ENCODE measurements at places on chromosomes 5 and 9. TPM values are rescaled to one million over a fixed set of nuclear protein-coding genes. Genes with fewer than 3 reads are reported as not detected.

- no peak for ATAC-seq
These were observed 427.3 kb downstream of the PDE4D start for GRCh38 chr5:59466271-59466670.

GRCh38 chr9:114936581-114936980 is 6.2 kb upstream of the TNFSF8 start:
- ATAC-seq: no peak

DNA sequence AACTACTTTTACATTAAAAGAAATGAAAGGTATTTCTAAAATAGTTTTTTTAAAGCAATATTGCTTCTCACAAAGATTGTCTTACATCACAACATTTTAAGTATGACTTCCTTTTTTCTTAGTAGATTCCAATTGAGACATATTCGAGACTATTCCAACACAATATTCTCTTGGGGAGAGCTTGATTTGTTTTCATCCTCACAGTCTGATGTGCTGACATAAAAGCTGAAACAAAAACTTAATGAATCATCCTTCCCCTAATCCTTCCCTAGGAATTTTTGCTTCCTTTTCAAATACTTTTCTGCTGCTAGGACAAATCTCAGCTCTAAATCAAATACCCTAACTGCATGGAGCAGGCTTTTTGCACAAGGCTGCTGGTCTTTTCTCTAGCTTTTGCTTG is 245.8 kb upstream of the MAP3K1 start:
- ATAC-seq: no peak

GRCh38 chr5:17249029-17249634 is 31.7 kb downstream of the BASP1 start:
- ATAC-seq: no peak

GRCh38 chr9:137095664-137096517 is 9.1 kb downstream of the MAN1B1 start:
- ATAC-seq: peak; percentile 96

DNA sequence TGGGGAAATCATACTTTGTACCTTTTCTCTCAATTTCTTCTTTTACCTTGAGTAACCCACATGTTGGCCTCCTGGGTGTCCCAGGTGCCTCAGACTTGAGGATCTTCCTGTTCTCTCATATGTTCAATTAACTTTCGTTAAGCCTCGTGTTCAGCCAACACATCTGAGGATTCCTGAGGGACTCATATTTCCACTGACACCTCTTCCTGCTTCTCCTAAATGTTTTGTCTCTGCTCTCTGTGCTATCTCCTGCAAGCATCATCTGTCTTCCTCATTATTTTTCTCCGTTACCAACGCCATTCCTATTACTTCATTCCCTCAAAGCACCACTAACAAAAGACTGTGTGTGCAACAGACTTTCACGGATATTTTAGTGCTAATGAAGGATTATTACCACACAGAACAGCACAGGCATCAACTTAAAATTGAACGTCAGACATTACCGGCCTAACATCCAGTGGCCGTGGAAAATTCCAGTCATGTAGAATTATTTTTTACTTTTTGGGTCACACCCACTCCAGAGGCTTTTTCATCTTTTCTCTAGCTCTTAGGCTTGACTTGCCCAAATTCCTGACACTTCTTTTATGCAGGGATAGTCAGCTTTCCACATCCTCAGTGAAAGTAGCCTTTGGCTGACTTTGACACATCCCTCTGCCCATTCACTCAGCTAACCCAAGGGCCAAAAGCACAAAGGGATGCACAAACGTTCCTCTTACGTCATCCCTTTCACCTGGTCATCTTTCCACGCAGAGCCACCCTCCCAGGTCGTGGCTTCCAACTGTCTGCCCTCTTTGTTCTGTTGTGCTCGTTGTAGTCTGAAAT is 46.0 kb upstream of the OSMR start:
- ATAC-seq: no peak

GRCh38 chr9:71929791-71930440 is 18.5 kb downstream of the C9orf85 start:
- ATAC-seq: no peak

GRCh38 chr9:8823131-8823895 is 1023.7 kb upstream of the DMAC1 start:
- no peak for ATAC-seq

SLC22A4 gene
- total RNA-seq: 0.58 TPM

SPATA31C1 gene
- total RNA-seq: not detected

TNFSF8 gene
- total RNA-seq: 20.1 TPM

ARID3C gene
- total RNA-seq: 0.17 TPM

COL23A1 gene
- total RNA-seq: 0.24 TPM
